ENCODE measurements at places on chromosomes 12 and 14.

GRCh38 chr12:98606359-98606988 is 13.0 kb downstream of the SLC25A3 start:
- no peak for DNase-seq

DNA sequence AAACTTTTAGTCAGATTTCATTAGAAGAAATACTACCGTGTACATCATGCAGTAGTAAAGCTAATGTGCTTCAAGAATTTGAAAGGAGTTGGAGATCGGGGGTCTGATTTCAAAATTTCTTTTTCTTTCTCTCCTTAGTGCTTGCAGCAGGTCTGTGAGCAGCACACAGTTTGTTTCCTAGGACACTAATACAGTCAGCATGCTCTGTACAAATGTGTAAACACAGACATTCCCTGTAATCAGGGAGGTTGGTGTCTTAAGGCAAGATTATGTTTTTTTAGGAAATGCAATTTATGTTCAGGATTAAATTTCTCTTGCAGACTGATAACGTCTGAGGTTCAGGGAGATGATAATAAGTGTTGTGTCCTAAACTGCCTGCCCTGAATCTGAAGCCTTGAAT is 142.7 kb downstream of the ALX1 start:
- no peak for DNase-seq

DNA sequence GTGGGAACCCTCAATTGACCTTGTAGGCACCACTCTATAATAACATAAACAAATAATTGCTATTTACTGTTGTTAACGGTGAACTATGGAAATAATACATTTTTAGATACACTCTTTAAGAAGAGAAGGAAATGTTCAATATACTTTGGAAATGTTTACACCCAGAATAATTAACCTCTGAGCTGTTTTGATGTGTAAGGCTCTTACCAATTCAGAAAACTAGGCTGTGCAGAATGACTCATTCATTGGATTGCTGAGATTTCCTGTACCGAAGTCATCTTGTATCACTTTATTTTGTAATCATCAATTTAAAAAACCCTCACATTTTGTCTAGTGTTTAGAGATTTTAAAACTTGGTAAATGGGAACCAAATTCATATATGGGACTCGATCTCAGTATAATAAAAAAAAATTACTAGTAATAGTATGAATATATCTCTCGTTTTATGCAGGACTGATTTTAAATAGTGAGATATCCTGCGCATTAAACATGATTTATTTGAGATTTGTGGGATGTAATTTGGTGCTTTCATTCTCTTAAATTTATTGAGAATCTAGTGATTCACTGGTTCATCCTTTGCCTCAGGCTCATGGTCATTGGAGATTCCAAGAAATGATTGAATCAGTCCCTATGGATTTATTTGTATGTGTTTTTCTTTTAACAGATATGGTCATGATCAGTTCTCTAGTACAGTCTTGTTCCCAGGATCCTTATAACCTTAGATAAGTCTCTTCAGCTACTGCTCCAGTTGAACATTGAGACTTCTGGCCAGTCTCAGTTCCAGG is 3.9 kb downstream of the SAMD4A start:
- no peak for DNase-seq

DNA sequence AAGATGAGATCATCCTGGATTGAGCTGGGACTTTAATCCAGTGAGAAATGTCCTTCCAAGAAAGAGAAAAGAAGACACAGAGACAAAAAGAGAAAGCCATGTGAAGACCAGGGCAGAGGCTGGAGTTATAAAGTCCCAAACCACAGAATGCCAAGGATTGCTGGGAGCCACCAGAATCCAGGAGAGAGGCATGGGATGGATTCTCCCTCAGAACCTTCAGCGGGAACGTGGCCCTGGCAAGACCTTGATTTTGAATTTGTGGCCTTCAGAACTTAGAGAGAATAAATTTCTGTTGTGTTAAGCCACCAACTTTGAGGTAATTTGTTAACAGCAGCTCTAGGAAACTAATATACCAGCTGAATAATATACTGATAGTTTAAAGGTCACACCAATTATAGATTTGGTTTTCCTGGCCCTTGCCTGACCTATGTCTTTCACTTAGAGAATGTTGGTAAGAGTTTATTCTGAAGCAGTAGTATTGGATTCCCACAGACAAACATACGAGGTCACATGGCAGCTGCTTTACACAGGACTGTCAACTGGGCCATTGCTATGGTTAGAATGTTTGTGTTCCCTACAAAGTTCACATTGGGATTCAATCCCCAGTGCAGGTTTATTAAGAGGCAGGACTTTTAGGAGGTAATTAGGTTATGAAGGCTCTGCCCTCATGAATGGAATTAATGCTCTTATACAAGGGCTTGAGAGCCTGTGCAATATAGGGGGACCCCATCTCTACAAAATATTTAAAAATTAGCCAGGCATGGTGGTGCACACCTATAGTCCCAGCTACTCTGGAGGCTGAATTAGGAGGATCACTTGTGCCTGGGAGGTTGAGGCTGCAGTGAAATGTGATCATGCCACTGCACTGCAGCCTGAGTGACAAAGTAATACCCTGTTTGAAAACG is 156.5 kb upstream of the EEA1 start:
- no peak for DNase-seq

DNA sequence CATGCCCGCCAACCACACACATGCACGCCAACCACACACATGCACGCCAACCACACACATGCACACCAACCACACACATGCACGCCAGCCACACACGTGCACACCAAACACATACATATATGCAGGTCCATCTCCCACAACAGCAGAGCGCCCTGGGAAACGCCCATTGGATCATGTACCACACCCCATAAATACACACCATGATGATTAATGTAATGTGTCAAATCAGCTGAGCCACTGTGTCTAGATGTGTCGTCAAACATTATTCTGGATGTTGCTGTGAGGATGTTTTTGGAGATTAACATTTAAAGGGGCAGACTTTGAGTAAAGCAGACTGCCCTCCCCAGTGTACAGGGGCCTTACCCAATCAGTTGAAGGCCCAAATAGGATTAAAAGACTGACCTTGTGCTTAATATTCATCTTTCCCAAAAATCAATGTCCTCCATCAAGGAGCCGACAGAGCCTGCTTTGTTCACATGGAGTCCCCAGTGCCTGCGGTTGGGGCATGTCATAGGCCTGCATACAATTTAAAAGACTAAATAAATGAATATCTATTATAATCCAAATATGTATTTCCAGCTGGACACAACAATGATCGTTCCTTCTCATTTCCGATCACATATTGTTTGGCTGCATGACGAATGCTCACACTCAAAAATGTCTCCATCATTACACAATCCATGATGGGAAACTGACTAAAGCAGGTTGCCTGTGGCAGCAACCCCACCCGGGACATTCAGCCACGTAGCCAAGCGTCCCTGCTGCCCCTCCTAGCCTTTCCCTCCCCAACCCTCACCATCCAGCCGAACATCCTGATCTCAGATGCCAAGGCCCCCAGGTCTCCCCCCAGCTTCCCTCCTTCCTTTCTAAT is 23.2 kb upstream of the BDKRB2 start:
- DNase-seq = no peak

- DNase-seq = no peak
These were observed 3.2 kb downstream of the OSBPL8 start for GRCh38 chr12:76556368-76556767.

- DNase-seq = no peak
These were observed 212.6 kb upstream of the SLC16A7 start for GRCh38 chr12:59383079-59383822.
